ENCODE measurements at places on chromosomes 6 and 20.

GRCh38 chr6:15864038-15864707 lies 201.3 kb upstream of the DTNBP1 start:
- no peak for DNase-seq

GRCh38 chr6:99099243-99099642 lies 151.5 kb upstream of the FBXL4 start:
- DNase-seq: no peak

DNA sequence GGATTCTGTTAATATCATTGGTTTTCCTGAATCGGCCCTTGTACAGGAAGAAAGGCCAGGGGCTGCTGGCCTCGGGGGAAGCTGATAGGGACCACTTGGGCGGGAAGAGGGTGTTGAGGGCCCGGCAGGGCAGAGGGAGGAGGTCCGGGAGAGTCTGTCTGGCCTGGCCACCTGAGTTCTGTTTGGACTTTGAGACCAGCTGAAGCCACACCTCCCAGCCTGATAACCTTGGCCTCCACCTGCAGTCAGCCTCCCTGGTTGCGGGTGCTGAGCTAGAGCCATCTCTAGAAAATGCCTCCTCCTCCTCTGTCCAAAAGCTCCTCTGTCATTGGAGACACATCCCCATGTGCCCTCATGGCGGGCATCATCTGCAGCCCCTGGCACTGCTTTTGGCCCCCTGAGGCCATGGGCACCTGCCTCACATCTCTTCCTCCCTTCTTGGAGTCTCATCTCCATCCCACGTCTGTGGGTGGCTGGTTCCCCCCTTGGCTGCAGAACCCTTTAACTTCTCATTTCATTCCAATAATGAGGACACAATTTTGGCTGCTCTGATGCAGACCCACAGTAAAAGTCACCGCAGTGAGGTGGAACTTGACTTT lies 16.6 kb downstream of the APCDD1L start:
- DNase-seq: no peak

DNA sequence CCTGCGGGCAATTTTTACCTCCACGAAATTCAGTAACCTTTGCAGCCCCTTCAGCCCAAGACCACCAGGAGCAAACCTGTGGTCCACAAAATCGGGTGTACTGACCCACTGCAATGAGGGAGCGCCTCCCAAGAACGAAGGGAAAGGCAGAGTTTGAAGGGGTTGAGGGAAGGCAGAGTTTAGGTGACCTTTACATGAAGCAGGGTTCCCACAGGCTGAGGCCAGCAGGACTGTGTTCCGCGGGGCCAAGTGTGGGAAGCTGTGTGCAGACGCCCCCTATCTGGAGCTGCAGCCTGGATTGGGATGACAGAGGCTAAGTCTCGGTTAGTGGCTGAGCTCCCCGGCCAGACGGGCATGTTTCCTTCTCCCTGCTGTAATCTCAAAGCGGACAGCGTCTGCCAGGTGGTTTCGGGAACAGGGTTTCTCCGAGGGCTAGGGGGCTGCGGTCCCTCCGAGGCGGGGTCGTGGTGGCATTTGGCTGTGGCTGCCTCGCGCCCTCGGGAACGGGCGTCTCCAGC lies 826 bp upstream of the PYGB start:
- DNase-seq: no peak

DNA sequence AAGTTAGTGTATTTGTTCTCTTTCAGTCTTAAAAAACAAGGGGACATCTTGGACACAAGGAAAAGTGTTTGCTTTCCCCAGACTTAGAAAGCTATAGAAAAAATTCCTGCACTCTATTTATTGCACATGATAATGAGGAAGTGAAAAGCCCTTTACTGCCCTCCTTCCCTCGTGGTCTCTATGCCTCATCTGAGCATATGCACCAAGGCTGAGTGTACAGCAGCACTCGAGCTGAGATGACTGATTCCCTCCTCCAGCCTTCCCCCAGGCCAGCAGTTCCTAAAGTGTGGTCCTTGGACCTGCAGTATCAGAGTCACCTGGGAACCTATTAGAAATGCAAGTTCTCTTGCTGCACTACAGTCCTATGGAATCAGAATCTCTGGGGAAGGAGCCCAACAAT lies 14.3 kb upstream of the LAMP5 start:
- DNase-seq: no peak
